Lung (tissue), 17 donors: ENCODE measurements at places on chromosomes 11 and 22.

DNA sequence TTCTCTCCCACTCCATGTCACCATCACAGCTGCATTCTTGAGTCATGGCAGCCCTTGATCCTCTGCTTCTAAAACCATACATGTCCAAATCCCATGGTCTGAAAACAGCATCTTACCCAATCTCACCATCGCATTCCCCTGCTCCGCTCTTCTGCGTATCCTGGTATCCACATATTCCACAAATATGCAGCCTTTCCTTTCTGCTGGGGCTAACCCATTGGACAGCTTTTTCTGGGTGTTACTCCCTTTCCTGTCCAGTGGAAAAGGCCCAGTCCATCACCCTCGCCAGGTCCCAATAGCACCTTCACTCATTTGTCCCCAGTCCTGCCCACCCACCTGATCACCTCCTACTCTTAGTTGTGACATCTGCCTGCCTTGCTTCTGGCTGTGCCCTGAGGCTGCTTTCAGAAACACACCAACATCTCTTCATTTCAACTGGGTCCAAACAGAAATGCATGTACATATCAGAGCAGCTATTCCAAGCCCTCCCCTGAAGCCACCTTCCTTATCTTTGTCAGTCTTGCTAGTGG lies 237.6 kb upstream of the TBCEL start:
- H3K4me3 ChIP-seq: no peak overlapping the region
- no peak for DNase-seq
- no peaks in the 10 kb centered on the region for H3K27me3 ChIP-seq
- no peaks in the 10 kb centered on the region for H3K36me3 ChIP-seq
- H3K27ac ChIP-seq: no peak overlapping the region

GRCh38 chr11:115556984-115557383 lies 52.8 kb upstream of the CADM1 start:
- no peaks in the 10 kb centered on the region for H3K36me3 ChIP-seq
- no peaks in the 10 kb centered on the region for H3K27me3 ChIP-seq
- no peak overlapping the region for H3K27ac ChIP-seq
- H3K4me1 ChIP-seq: no peaks in the 10 kb centered on the region

DNA sequence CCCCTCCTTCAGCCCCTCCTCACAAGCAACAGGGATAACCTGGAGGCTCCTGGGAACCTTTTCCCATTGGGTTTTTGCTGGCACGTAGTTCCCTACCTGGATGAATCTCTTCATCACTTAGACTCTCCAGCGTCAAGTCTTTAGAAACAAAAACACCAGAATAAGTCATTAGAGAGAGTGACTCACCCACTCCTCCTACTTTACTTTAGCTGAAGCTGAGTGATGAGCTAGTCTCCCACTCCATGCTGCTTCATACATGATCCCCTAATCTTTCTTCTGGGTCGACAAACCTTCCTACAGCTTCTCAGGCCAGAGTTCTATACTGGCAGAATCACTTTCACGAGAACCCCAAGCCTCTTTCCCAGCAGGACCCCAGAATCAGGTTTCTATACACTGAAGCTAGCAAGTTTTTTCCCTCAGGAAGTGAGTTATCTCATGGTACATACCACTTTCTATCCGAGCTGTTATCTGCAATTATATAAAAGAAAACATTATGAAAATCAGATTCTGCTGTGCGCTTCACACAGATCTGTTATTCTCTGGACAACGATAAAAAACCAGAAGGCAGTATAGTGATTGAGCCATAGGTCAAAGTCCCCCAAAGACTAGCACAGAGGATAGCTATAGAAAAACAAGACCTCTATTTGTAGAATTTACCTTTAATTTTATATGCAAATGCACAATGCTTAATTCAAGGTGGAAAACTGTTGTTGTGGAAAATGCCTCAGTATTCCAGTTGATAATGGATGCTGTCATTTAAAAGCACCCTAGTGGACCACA lies 18.7 kb downstream of the DRICH1 start:
- no peaks in the 10 kb centered on the region for H3K4me1 ChIP-seq
- no peak for DNase-seq
- no peak overlapping the region for H3K27ac ChIP-seq
- H3K36me3 ChIP-seq: no peaks in the 10 kb centered on the region
- H3K27me3 ChIP-seq: no peaks in the 10 kb centered on the region

- DNase-seq: no peak
- H3K4me1 ChIP-seq: no peaks in the 10 kb centered on the region
- H3K36me3 ChIP-seq: no peaks in the 10 kb centered on the region
- peak overlapping the region; percentile 17 for H3K27ac ChIP-seq
- no peaks in the 10 kb centered on the region for H3K27me3 ChIP-seq
Measured at GRCh38 chr11:118715837-118716260, 36.4 kb upstream of the TREH start.

- H3K27ac ChIP-seq: no peak within 1 kb of the TSS
- no peaks in the 10 kb centered on the region for H3K36me3 ChIP-seq
- no peak for DNase-seq
- no peak within 1 kb of the TSS for H3K4me3 ChIP-seq
Measured at GRCh38 chr11:73271936-73272679, at the start of gene P2RY6. Gene P2RY6, plus strand, starts transcription at chr11:73272338. Its CDS starts 24,181 bp downstream, at chr11:73296519.

- no peaks in the 10 kb centered on the region for H3K27me3 ChIP-seq
- no peak overlapping the region for H3K4me3 ChIP-seq
- DNase-seq: no peak
- H3K4me1 ChIP-seq: peaks cover 3% of the 10 kb centered on the region
Measured at GRCh38 chr11:125952973-125953372, 7.1 kb downstream of the VSIG10L2 start.

DNA sequence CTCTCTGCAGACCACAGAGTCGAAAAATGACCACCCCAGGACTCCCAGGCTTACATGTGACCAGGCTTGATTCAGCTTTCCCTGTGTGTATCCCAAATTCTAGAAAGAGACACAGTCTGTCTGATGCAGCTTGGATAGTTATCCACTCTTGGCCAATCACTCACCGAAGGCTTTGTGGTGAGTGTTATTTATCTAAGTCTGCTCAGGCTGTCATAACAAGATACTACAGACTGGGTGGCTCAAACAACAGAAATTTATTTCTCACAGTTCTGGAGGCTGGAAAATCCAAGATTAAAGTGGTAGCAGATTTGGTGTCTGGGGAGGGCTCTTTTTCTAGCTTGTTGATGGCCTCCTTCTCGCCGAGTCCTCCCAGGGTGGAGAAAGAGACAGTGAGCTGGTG lies 63.2 kb downstream of the ZBTB16 start:
- H3K4me1 ChIP-seq: no peaks in the 10 kb centered on the region
- no peaks in the 10 kb centered on the region for H3K27me3 ChIP-seq
- H3K4me3 ChIP-seq: no peak overlapping the region

GRCh38 chr11:44116234-44116830 lies 20.9 kb downstream of the EXT2 start:
- H3K27ac ChIP-seq: no peak overlapping the region
- peaks cover 5% of the 10 kb centered on the region for H3K36me3 ChIP-seq
- DNase-seq: no peak
- no peaks in the 10 kb centered on the region for H3K4me1 ChIP-seq
- H3K27me3 ChIP-seq: no peaks in the 10 kb centered on the region

- no peak for DNase-seq
- no peak overlapping the region for H3K27ac ChIP-seq
- no peak overlapping the region for H3K4me3 ChIP-seq
- H3K27me3 ChIP-seq: no peaks in the 10 kb centered on the region
- no peaks in the 10 kb centered on the region for H3K4me1 ChIP-seq
Measured at GRCh38 chr11:87368858-87369480, 331.2 kb downstream of the TMEM135 start.

- peak; percentile 79 for DNase-seq
- no peaks in the 10 kb centered on the region for H3K4me1 ChIP-seq
- no peaks in the 10 kb centered on the region for H3K27me3 ChIP-seq
- no peaks in the 10 kb centered on the region for H3K36me3 ChIP-seq
Measured at GRCh38 chr11:11620921-11621572, 758 bp downstream of the GALNT18 start.

- H3K4me1 ChIP-seq: no peaks in the 10 kb centered on the region
- H3K4me3 ChIP-seq: no peak overlapping the region
- H3K27ac ChIP-seq: no peak overlapping the region
- no peaks in the 10 kb centered on the region for H3K27me3 ChIP-seq
- H3K36me3 ChIP-seq: no peaks in the 10 kb centered on the region
Measured at GRCh38 chr22:47218671-47219070, 456.2 kb downstream of the TBC1D22A start.

- no peak overlapping the region for H3K4me3 ChIP-seq
- H3K27me3 ChIP-seq: no peaks in the 10 kb centered on the region
- peaks cover 32% of the 10 kb centered on the region for H3K4me1 ChIP-seq
- DNase-seq: no peak
Measured at GRCh38 chr11:12117200-12117599, 6.8 kb downstream of the MICAL2 start.

DNA sequence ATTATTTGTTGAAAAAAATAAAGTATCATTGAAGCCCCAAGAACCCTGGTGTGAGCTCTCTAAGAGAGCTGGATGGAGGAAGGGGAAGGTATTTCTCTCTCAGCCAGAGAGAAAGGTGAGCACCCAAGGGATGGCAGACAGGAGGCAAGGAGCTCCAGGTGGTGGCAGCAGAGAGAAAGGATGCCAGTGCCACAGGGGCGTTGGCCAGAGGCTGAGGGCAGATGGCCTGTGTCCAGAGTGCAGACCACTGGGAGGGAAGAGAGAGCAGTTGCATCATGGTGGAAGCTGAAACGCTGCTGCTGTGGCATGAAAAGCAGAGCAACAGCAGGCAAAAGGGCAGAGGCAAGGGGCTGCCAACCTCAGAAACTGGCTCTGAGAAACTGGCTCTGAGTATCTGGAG lies 8.5 kb downstream of the SPON1 start:
- H3K27ac ChIP-seq: no peak overlapping the region
- H3K27me3 ChIP-seq: peaks cover 3% of the 10 kb centered on the region
- no peak for DNase-seq

GRCh38 chr22:49170053-49170452 lies 657.6 kb downstream of the BRD1 start:
- no peaks in the 10 kb centered on the region for H3K36me3 ChIP-seq
- no peak overlapping the region for H3K4me3 ChIP-seq
- DNase-seq: no peak
- no peaks in the 10 kb centered on the region for H3K4me1 ChIP-seq
- no peak overlapping the region for H3K27ac ChIP-seq

DNA sequence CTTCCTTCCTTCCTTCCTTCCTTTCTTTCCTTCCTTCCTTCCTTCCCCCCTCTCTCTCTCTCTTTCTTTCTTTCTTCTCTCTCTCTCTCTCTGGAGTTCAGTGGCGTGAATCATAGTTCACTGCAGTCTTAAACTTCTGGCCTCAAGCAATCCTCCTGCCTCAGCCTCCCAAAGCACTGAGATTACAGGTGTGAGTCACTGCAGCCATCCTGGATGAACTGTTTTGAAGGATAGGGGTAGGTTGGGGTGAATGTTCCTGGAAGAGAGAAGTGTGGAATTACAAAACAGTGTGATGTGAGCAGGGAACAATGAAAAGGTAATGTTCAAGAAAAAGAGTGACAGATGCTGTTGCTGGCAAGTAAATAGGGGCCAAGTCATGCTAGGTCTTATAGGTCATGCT lies 12.4 kb upstream of the PLET1 start:
- no peaks in the 10 kb centered on the region for H3K4me1 ChIP-seq
- H3K27me3 ChIP-seq: no peaks in the 10 kb centered on the region

DNA sequence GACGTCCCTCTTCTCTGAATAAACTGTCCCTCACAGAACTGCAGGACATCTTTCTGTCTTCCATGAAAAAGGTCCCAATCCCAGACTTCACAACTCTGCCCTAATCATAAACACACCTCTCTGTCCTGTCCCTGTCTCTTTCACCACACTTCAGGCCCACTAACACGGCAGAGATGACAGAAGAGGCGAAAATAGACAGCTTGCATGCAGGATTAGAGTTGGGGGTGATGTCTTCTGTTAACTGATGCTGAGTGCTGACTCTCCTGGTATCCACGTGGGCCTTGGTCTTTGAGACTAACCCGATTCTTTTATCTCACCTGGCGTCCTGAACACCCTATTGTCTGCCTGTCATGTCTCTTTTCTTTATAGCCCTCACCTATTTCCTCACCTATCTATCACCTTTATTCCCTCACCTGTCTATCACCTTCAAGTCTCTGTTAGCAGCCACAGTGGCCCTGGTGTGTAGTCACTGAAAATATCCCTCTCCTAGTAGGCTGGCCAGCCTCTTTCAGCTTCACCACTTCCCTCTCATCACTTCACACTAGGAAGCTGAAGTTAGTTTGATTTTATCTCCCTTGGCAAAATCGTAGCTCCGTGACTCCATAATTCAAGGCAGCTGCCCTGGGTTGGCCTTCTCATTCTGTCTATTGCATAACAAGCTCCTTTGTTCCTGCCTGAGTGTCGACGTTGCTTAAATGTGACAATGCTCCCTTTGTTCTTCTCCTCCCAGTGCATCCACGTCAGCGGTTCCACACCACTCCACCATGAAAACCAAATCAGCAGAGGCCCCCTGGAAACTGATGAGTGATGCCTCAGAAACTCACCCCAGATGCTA lies 30.6 kb upstream of the DRD2 start:
- H3K36me3 ChIP-seq: no peaks in the 10 kb centered on the region
- H3K4me1 ChIP-seq: no peaks in the 10 kb centered on the region
- DNase-seq: peak; percentile 44
- no peak overlapping the region for H3K27ac ChIP-seq

GRCh38 chr11:72981080-72981479 lies 161.0 kb downstream of the FCHSD2 start:
- H3K36me3 ChIP-seq: peaks cover 2% of the 10 kb centered on the region
- DNase-seq: no peak
- no peak overlapping the region for H3K4me3 ChIP-seq

DNA sequence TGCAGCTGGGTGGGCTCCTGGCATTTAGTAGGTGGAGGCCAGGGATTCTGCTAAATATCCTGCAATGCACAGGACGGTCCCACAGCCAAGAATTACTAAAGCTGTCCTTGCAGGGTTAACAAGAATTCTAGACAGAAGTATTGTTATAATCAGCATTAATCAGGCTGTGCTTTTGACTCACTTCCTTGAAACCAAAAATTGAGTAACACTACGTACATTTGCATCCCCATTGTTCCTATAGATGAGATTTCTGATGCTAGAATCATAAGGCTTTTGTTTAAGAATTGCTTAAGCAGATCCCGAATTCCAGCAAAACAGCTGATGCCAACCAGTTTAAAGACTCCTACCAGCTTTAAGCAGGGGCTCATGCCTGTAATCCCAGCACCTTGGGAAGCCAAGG lies 11.4 kb downstream of the SLC6A5 start:
- no peak overlapping the region for H3K4me3 ChIP-seq
- no peaks in the 10 kb centered on the region for H3K4me1 ChIP-seq
- no peak overlapping the region for H3K27ac ChIP-seq
- H3K36me3 ChIP-seq: no peaks in the 10 kb centered on the region
- H3K27me3 ChIP-seq: peaks cover 68% of the 10 kb centered on the region
- no peak for DNase-seq

DNA sequence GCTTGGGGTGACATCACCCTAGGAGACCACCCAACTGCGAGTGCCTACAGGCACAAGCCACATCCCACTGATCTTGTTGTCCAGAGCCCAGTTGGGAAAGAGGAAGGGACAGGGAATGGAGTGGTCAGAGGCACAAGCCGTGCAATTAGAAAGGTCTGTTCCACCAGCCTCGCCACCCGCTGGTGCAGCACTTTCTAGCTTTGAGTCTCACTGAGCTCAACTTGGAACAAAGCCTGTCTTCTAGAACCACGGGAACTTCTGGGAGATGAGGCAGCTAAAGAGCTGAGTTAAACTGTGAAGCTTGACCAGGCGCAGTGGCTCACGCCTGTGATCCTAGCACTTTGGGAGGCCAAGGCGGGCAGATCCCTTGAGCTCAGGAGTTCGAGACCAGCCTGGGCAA lies 29.3 kb downstream of the TPBGL start:
- H3K36me3 ChIP-seq: peaks cover 68% of the 10 kb centered on the region
- no peak overlapping the region for H3K4me3 ChIP-seq
- no peaks in the 10 kb centered on the region for H3K4me1 ChIP-seq
- no peaks in the 10 kb centered on the region for H3K27me3 ChIP-seq
- no peak overlapping the region for H3K27ac ChIP-seq
